Fibroblast of villous mesenchyme (primary cell): ENCODE measurements at places on chromosomes 1 and 21.
A peak's percentile ranks its signal among the peaks of the same experiment; 100 is the strongest.

- no peak for DNase-seq
Measured at GRCh38 chr1:30001732-30002039, 721.7 kb downstream of the MATN1 start.

GRCh38 chr1:3163356-3163755 lies 94.4 kb downstream of the PRDM16 start:
- no peak for DNase-seq

GRCh38 chr1:231040019-231040799 lies at the start of gene FAM89A:
Gene FAM89A (minus strand): TSS chr1:231040254. CDS start chr1:231040211, 43 bp downstream.
- peak; percentile 61 for DNase-seq

DNA sequence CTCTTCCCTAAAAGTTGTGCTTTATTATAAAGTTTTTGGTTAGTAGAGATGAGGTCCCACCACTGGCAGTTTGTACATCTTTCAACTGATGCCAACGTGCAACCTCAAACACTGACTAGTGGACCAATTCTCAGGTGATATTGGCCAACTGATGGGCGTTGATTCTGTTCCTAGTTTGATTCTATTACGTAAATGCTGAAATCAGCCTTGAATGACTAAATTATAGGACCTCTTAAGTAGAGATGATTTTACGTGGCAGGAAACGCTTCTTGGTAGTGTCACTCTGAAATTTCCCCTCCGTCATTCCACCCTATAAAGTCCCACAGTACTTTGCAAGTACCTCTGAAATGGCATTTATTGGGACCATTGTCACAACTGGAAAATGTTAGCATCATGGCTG lies 8.8 kb upstream of the FNDC7 start:
- peak; percentile 35 for DNase-seq

DNA sequence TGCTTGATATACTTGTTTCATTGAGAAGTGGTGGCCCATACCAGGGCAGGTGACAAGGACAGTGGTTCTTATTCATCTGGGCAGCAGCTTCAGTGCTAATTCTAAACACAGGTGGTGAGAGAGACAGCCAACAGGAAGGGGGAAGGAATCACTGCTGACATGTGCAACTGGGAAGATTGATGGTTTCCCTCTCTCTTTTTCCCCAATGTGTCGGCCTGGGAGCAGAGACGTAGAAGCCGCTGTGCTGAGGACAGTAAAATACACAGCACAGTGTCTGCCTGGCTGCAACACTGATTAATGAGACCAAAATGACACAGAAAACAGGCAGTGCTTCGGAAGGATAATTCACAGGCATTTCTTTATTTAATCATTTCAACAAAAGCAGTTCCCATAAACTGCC lies 48.8 kb downstream of the WARS2 start:
- DNase-seq, result no peak

DNA sequence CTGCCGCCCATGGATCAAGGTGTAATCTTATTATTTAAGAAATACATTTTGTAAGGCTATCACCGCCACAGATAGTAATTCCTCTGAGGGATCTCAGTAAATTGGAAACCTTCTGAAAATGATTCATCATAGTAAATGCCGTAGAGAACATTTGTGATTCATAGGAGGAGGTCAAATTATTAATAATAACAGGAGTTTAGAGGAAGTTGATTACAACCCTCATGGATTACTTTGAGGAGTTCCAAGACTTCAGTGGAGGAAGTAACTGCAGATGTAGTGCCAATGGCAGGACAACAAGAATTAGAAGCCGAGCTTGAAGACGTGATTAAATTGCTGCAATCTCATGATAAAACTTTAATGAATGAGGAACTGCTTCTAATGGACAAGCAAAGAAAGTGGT lies 280.1 kb downstream of the PTPRC start:
- peak; percentile 35 for DNase-seq

GRCh38 chr1:243250102-243250501 lies 5.0 kb downstream of the CEP170 start:
- DNase-seq, result no peak

GRCh38 chr1:151472856-151473731 lies 13.8 kb upstream of the POGZ start:
- peak; percentile 57 for DNase-seq

DNA sequence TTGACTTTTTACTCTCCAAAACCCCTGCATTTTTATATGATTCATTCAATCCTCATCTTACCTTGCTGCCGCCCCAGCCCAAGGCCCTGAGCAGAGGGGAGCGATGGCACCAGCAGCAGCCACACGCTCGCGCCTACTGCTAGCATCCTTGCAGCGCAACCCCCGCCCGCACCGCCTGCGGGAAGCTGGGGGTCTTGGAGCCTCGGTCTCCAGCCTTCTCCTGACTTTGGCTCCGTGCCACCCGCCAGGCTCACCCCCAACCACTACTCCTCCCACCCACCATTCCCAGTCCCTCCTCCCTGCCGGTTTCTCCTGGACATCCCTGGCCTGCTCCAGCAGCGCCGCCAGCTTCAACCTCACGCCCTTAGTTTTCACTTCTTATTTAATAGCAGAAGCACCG lies 76.6 kb downstream of the RPE65 start:
- DNase-seq, result no peak

GRCh38 chr1:31959521-31960340 lies 21.6 kb upstream of the PTP4A2 start:
- DNase-seq, result peak; percentile 75

GRCh38 chr1:234899041-234899729 lies 229.5 kb downstream of the TOMM20 start:
- peak; percentile 46 for DNase-seq

DNA sequence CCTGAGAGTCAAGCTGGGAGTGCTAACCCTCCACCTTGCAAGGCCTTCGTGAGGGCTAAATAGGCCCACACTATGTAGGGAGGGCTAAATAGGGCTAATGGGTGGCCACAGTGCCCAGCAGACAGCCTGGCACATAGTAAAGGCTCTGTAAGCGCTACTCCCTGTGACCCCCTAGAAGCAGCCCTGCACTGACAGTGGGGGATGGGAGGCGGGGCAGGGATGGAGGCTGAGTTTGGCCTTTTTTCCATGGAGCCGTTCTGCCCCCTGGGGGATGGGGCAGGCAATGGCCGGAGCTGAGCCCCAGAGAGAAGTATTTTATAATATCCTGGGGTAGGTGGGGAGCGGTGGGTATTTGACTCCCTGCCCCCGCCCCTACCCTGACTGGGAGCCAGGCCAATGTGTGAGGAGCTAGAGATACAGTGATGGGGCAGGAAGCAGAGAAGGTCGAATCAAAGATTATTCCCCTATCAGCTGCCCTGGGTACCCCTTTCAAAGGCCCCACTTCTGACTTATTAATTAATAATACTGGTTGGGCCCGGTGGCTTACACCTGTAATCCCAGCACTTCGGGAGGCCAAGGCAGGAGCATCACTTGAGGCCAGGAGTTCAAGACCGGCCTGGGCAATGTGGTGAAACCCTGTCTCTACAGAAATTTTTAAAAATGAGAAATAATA lies 42.3 kb downstream of the LACTBL1 start:
- DNase-seq, result peak; percentile 33

DNA sequence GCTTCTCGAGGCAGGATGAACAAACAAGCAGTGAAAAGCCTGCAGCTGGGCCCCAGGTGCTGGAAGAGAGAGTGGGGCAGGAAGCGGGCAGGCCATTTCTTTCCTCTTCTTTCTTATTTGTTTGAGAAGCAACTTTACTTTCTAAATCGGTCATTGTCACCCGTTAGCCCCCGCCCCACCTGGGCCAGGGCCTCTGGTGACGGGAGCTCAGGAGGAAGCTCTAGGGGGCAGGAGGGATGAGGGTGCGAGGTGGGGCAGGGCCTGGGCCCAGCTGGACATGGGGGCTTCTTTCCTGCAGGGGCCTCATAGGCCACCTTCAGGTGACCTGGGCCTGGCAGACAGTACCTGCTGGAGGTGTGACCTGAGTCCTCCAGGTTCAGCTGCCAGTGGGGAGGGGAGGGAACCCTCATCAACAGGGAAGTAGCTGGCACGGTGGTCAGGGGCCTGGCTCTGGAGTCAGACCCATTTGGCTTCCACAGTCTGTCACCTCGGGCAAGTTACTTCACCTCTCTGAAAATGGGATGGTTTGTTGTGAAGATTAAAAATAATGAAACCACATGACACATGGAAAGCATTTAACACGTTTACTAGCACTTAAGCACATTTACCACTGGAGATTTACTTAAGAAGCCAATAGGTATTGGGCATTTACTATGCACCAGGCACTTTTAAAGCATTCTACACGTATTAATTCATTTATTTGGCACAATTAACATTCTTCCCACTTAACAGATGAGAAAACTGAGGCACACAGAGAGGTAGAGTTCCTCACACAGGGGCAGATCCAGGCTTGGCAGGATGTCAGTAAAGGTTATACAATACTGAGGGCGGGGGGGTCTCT lies 54.1 kb upstream of the ID3 start:
- DNase-seq, result no peak

GRCh38 chr1:156627313-156627880 lies 8.2 kb downstream of the HAPLN2 start:
- DNase-seq, result peak; percentile 56

- DNase-seq, result peak; percentile 75
Measured at GRCh38 chr21:32378956-32379355, 13.9 kb downstream of the URB1 start.

- no peak for DNase-seq
Measured at GRCh38 chr1:24004132-24004531, 24.0 kb upstream of the SRSF10 start.

- DNase-seq, result no peak
Measured at GRCh38 chr1:206963119-206963712, 7.0 kb downstream of the FCAMR start.

GRCh38 chr1:79460773-79461436 lies 454.4 kb upstream of the ADGRL4 start:
- no peak for DNase-seq

- DNase-seq, result no peak
Measured at GRCh38 chr21:38821248-38821647, 15.5 kb downstream of the ETS2 start.

GRCh38 chr1:167987174-167987573 lies 50.3 kb upstream of the MPC2 start:
- DNase-seq, result no peak

- DNase-seq, result no peak
Measured at GRCh38 chr1:175367896-175368295, 175.3 kb upstream of the KIAA0040 start.

DNA sequence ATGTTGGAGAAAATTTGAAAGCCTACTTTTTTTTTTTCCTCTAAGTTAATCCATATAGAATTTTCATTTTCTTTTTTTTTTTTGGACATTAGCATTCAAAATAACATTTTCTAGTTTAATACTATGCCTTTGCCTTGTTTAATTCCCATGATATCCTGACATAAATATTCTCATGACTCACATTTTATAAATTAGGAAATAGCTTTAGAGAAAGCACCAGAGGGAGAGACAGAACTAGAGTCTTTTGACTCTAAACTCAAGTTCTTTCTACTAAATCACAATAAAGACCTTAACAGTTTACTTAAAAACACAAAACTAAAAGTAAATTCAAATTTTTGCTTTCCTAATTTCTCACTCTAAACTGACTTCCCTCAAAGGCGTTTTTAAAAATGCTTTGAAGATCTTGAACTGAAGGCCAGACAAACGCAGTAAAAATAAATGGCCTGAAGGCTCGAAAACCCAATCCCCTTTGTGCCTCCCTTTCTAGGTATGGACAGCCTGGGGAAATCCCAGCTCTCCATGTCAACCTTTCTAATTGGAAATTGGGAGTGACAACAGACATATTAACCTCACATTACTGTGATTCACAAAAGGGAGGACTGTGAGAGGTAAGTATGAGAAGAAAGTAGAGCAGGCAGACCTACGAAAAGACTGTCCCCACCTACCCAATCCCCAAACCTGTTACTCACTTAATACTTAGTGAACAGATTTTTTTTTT lies 104.6 kb downstream of the ENAH start:
- no peak for DNase-seq

DNA sequence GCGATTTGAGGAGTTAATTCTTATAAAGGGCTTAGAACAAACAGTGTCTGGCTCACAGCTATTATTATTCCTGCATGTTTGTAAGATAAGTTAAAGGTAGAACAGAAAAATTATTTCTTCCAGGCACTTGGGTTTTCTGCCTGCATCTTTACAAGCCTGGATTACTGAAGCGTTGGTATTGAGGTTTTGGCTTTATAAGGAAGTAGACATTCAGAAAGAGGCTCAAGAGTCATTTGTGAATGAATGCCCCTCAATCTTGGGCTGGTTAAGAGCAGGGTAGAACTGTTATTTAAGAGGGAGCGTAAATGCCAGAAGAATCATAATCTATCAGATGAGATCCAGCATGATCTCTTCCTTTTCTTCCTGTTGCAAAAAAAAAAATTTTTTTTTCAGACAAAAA lies 77.3 kb upstream of the ARID1A start:
- no peak for DNase-seq

- no peak for DNase-seq
Measured at GRCh38 chr1:45429561-45430159, 61.3 kb downstream of the TESK2 start.
